ENCODE measurements at places on chromosomes 16 and 17.
A peak's percentile ranks its signal among the peaks of the same experiment; 100 is the strongest.

DNA sequence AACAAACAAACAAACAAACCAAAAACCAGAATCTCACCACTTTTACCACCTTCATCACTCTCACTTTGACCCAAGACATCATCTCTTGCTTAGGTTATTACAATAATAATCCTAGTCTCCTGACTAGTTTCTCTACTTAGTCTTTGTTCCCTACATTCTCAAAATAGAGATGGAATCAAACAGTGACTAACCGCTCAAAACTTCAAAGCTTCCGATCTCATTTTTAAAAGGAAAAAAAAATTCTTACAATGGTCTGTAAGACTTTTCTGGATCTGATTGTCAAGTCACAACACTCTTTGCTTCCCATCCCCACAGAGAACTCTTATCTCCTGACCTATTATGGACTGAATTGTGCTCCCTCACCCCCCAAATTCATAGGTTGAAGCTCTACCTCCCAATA is 60.9 kb downstream of the SPAG9 start:
- DNase-seq, result no peak

DNA sequence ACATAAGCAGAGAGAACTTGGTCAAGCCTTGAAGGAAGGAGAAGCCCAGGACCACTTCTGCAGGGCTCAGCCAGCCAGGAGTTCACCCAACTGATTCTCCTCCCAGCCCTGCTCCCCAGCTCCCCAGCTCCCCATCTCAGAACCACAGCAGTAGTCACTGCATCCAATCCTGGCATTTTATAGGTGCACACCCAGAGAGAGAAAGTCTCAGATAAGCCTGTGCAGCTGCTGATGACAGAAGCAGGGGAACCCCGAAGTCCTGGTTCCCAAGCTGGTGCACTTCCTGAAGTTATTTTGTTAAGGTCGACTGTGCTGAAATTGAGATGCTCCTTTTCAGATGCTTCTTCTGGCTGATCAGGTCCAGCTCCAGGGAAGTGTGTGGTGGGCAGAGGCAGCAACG is 6.6 kb downstream of the RNF112 start:
- no peak for DNase-seq

- no peak for DNase-seq
Observed at GRCh38 chr17:62653826-62654761, 26.6 kb downstream of the MRC2 start.

- DNase-seq, result no peak
Observed at GRCh38 chr16:1154887-1155331, 2.0 kb downstream of the CACNA1H start.

- no peak for DNase-seq
Observed at GRCh38 chr17:13735861-13736260, 134.1 kb upstream of the HS3ST3A1 start.

- DNase-seq, result peak; percentile 89
Observed at GRCh38 chr17:46193626-46194392, 580 bp upstream of the KANSL1 start.

DNA sequence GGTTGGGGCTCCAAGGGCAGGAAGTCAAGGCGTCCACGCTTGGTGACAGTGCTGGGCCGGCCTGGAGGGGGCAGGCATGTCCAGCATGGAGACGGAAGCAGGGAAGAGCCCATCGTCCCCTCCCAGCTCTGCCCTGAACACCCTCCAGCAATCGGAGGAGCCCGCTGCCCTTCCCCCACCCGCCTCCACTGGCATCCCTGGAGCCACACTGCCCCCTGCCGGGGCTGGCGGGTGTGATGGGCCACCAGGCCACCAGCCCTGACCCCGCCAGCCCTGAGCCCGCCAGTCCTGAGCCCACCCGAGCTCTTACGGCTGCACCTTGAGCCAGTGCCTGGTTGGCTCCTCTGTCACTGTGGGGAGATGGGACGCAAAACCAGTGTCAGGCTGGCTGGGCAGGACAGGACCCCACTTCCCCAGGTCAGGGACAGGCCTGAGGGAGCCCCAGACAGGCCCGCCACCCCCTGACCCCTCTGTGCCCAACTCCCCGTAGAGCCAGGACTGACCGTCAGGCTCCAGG is 4.1 kb upstream of the CDH15 start:
- peak; percentile 73 for DNase-seq

GRCh38 chr17:57113011-57113410 is 28.0 kb downstream of the AKAP1 start:
- no peak for DNase-seq

DNA sequence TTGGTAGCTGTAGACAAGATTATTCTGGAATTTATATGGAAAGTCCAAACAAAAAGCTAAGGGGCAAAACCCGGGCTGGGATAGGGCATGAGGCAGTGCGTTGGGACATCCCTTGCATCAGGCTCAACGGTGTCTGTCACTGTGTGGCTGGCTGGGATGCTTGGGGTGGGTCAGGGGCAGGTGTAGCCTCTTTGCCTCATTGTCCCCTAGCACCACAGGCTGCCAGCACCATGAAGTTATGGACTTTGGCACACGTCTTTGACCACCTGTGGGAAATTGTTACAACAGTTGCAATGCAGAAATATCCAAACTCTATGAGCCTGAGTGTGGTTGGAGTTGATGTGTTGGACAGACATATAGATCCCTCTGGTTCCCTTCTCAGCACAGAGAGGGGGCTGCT is 32.8 kb upstream of the MARCHF10 start:
- no peak for DNase-seq

- no peak for DNase-seq
Observed at GRCh38 chr16:67442581-67443255, 11.8 kb downstream of the HSD11B2 start.

GRCh38 chr16:57501492-57501891 is 15.2 kb upstream of the DOK4 start:
- DNase-seq, result no peak

- DNase-seq, result no peak
Observed at GRCh38 chr17:14590459-14591250, 289.8 kb downstream of the HS3ST3B1 start.

DNA sequence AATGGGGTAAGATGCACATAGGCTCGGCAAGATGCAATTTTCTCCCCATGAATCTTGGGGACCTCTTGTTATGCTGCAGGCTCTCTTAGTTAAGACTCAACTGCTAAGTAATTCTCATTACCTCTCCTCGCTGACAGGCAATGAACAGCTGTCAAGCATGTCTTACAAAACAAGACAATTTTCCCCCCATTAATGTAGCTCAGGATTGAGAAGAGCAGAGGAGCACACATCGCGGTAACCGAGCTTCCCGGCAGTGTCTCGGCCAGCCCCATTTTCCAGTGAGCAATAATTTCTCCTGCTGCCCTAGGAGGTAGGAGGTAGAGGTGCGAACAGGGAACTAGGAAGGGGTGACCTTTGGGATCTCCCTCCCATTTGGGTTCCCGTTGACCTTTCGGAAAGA is 272.1 kb downstream of the HAPSTR1 start:
- no peak for DNase-seq

Data from HCT116 (cell line).